ENCODE measurements at places on chromosomes 3 and 15. TPM values are rescaled to one million over a fixed set of nuclear protein-coding genes. Genes with fewer than 3 reads are reported as not detected.

GRCh38 chr3:114127517-114127916 lies 51.3 kb downstream of the DRD3 start:
- no peak for ATAC-seq

- no peak for ATAC-seq
Observed at GRCh38 chr3:13275376-13276005, 144.6 kb downstream of the NUP210 start.

GRCh38 chr3:150751781-150752263 lies 11.1 kb downstream of the SIAH2 start:
- ATAC-seq: peak; percentile 95

DAZL gene
- total RNA-seq: not detected

LOXL1 gene
- 5.8 TPM for total RNA-seq

CISH gene
- total RNA-seq: 4.8 TPM

LINGO1 gene
- 0.32 TPM for total RNA-seq

NPTN gene
- 69.7 TPM for total RNA-seq

PCLAF gene
- total RNA-seq: 18.3 TPM

NAALADL2 gene
- total RNA-seq: 2.4 TPM

All from esophagus mucosa (tissue), 1 donor.